ENCODE measurements at places on chromosomes 13 and 19.
A peak's percentile ranks its signal among the peaks of the same experiment; 100 is the strongest.

DNA sequence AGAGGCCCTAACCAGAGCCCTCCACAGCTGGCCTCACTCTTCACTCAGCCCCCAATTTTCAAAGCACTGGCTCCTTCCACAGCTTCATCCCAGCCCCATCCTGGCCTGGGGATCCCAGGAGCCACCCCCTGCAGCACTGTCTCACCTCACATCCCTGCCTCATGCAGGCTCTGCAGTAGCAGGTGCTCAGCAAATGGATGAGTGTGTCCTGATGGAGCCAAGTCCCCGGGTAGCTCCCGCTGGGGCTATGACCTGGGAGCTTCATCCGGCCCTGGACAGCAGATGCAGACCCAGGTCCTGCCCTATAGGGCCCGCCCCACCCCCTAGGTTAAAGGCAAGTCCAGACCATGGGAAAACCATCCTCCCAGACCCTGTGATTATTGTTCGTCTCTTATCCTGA, 143.2 kb upstream of the ZNF507 start:
- no peak for DNase-seq

DNA sequence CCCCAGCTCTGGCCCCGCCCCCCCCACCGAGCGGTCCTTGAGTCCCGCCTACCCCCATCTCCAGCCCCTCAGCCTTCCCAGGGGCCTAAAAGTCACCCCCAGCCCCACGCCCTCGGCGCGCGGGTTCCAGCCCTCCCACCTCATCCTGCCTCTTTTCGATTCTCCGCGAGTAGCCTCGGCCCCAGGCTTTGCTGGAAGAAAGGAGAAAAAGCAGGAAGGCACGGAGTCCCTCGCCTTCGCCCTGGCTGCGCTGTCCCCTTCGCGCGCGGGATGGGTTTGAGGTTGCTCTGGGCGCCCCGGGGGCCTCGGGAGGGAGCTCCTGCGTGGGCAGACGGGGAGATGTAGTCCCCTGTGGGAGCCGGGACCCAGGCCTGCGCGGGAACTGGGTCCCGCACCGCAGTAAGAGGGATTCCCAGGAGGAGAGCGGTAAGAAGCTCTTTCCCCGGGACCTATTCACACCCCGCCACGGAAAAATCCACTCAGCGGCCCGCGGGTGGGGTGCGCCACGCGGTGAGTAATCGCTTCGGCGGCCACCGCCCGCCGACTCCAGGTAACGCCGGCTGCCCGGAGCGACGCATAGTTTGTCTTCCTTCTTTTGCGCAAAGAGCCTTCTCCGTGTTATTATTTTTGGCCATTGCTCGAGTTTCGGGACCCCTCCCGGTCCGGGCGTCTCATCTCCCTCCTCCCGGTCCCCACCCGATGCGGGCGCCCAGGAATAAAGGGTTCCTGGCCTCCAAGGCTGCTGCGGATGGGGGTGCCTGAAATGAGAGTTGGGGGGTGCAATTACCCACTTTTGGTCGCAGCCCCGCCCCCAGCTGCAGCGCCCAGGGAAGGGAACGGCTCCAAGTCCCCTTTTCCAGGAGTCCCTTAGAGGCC, 865 bp upstream of the CRLF1 start:
- DNase-seq: no peak

DNA sequence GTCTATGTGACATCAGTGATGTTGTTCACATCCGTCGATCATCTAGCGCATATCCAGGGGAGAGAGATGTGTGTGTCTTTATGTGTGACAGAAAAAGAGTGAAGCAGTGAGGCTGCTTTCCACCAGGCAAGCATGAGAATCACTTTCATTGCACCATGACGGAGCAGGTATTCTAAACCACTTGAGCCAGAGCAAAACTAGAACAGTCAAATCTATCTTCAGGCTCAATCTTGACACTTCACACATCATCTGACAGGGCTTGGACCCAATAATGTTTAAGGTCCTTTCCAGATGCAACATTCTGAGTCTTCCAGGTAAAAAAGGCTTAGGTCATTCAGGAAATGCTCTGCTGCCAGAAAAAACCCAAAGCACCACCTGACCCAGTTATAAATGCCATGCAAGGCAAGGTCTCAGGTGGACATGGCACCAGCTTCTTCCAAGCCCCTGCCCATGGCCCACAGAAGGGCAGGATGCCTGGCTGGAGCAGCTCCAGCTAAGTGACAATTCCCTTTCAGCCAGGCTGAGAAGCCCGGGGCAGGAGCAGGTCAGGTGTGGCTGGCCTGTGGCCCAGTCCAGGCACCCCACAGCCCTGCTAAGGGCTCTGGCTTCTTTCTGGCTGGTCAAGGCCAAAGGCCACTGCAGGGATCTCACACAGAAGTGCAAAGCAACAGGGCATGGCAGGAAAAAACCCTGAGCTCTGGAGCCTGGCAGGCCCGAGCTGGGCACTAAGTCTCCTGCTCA, 5.0 kb downstream of the ELAVL1 start:
- no peak for DNase-seq

DNA sequence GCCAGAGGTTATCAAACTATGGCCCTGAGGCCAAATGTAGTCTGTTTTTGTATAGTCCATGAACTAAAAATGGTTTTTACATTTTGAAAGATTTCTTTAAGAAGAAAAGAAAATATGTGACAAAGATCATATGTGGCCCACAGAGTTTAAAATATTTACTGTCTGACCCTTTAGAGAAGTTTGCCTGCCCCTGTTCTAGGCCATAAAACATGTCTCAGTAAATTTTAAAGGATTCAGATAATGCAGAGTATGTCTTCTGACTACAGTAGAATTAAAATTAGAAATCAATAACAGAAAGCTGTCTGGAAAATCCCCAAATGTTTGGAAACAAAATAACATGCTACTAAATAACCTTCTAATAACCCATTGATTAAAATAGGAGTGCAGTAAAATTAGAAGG, 86.3 kb downstream of the KCNRG start:
- no peak for DNase-seq

DNA sequence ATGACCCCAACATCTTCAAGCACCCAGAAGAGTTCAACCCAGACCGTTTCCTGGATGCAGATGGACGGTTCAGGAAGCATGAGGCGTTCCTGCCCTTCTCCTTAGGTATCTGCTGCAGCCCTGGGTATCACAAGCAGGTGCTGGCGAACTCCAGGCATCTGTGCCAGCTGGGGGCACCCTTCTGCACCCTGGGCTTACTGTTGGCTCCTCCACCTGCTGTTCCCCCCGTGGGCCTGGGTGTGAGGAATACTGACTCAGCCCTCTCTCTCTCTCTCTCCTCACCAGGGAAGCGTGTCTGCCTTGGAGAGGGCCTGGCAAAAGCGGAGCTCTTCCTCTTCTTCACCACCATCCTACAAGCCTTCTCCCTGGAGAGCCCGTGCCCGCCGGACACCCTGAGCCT, 13.0 kb downstream of the CYP2S1 start:
- no peak for DNase-seq

- no peak for DNase-seq
Observed at GRCh38 chr19:58385891-58386575, 1.0 kb upstream of the RPS5 start.

DNA sequence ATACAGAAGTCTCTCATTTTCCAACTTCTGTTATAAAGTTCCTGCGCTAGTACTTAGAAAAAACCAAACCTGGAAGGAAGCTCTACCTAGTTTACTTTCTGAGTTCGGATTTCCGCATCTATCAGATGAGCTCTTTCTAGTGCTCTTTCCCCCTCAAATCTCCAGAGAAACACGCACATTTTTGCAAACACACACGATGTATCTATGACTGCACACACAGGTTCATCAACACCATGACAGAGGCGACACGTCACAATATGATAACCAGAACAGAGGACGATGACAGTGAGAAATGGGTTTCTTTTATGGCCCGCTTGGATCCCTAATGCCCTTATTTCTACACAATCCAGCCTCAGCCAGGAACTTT, 629 bp upstream of the LRRC63 start:
- DNase-seq: no peak

GRCh38 chr19:42252365-42253244, 2.3 kb downstream of the ERF start:
- DNase-seq: no peak

GRCh38 chr19:4060621-4061177, 6.0 kb downstream of the ZBTB7A start:
- no peak for DNase-seq

DNA sequence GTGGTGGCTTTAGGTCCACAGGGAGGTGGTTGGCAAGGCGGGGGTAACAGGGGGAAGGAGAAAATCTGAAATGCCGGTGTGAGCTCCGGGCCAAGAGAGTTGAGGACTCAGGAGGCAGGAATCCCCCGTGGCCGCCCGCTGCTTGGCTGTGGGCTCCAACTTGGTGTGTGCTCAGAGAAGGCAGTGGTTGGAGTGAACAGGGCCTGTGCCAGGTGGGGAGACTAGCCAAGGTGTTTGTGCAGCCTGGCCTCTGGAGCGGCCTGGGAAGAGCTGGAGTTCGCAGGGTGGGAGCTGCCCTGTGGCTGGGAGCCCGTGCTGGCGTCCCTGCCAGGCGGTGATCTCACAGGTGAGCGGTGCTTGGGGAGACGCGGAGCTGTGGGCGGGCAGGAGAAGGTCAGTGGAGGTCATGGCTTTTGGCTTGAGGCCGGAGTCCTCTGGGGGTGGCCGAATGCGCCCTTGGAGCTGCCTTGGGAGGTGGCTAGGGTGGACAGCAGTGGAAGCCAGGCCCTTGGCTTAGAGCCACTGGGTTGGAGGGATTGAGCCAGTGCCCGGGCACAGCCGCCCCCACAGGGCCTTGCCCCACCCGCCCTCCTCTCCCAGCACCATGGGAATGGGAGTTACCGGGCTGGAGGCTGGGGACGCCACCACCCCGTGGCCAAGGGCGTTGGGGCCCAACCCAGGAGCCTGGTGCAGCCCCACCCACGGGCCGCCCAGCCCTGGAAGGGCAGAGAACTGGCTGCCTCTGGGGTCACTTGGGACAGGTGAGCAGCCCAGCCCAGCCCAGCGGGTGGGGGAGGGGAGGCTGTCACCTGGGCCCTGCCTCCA, 7.1 kb upstream of the CIRBP start:
- peak; percentile 75 for DNase-seq

DNA sequence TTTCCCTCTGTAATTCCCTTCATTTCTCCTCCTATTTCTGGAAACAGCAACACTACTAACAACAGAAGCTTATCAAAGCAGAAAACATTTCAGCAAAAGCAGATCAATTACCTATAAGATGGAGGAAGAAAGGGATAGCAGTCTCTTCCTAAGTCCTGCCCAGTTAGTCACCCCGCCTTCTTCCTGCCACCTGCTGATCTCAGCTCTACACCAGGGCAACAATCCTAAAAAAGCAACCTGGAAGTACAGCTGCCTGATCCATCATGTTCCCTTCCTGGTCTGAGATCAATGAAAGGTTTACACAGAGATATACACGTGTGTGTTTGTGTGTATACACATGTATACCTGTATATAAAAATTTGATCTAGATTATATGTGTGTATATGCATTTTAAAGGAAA, 59.4 kb downstream of the TSC22D1 start:
- DNase-seq: no peak

- DNase-seq: no peak
Observed at GRCh38 chr13:82165396-82166174, 1716.7 kb downstream of the SLITRK1 start.

DNA sequence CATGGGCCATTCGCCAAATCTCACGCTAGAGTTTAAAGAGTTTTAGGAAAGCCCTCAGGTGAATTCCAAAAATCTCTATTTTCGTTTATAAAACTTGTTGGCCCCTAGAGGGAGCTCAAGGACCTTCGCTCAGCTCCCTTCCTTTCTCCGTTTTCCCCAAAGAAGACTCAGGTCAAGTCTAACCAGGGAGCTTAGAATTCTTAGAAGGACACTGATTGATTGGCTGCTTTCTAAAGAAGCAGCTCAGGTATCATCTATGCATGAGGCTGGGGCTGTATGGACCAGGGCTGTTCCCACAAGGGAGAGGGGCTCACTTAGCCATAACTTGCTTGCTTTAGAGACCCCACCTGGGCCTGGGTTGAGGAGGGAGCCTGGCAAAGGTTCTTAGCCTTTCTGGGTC, 20.5 kb downstream of the DZIP1 start:
- DNase-seq: no peak

GRCh38 chr13:31049833-31050232, 111.9 kb downstream of the HSPH1 start:
- DNase-seq: no peak

- DNase-seq: no peak
Observed at GRCh38 chr13:21031594-21032275, 29.7 kb downstream of the LATS2 start.

- no peak for DNase-seq
Observed at GRCh38 chr13:25795277-25795676, 256.5 kb downstream of the SHISA2 start.

DNA sequence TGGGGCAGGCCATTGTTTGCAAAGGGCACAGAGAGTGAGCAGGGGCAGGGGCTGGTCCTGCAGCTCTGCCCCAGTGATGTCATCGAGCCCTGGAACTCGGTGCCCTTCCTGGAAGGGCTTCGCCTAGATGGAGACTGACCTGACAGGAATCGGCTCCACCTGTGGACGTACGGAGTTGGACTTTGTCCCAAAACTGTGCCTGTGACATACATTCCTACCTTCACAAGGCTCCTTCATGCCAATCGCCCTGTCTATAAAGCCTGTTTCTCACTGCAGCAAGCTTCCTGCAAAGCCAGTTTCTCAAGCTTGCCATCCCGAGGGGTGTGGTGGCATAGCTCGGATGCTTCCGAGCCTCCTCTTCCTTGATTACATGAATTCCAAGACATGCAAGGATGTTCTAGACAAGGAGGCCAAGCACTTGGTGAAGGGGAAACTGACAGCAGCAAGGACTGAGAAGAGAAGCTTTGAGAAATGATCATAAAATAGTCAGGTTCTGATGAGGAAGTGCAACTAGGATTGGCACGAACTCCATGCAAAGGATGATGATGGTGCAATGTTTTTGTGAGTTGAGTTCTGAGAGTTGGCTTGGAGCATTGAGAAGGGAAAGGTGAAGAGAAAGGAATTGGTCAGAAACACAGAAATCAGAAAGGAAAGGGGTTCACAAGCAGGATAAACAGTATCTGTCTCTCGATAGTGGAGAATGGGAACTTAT, 73.6 kb upstream of the STK24 start:
- DNase-seq: no peak

- no peak for DNase-seq
Observed at GRCh38 chr13:80340651-80341100, 250 bp downstream of the SPRY2 start.

- DNase-seq: peak; percentile 52
Observed at GRCh38 chr19:38003438-38004185, 96.6 kb downstream of the SIPA1L3 start.

DNA sequence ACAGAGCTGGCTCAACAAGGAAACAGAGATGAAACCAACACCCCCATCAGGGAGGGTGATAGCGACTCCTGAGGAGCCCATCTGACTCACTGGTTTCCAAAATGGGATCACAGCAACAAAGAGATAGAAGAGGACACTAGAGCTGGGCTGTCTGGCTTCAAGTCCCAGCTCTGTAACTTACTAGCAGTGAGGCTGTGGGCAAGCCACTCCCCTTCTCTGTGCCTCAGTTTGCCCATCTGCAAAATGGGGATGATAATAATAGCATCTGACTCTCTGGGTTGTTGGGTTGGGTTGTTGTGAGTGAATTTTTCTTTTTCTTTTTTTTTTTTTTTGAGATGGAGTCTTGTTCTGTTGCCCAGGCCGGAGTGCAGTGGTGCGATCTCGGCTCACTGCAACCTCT, 14.3 kb downstream of the IGSF23 start:
- no peak for DNase-seq

GRCh38 chr13:68895696-68896095, 1211.9 kb upstream of the ATXN8OS start:
- no peak for DNase-seq

- no peak for DNase-seq
Observed at GRCh38 chr19:1582201-1582600, 10.5 kb downstream of the MBD3 start.

GRCh38 chr13:109288151-109288709, 498.2 kb downstream of the IRS2 start:
- DNase-seq: no peak

GRCh38 chr13:93765062-93765461, 538.5 kb downstream of the GPC6 start:
- no peak for DNase-seq

All from liver (tissue), 10 donors.